ENCODE measurements at places on chromosomes 4 and X.

DNA sequence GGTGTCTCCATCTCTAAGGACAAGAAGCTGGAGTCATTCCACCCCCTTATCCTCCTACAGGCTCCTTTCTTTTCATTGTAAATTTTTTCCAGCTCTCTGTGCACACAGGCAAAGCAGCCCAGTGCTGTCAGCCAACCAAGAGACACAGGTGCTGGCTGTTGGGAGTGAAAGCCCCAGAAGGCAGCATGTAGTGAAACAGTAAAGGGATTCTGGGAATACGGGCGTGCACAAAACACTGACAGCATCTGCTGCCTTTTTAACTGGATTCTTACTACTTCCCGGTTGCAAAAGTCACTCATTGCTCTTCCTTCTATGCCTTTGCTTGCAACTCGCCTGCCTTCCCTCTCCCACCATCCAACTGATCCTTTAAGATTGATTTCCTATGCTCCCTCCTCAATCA, 208.6 kb upstream of the PRPS2 start:
- DNase-seq, result no peak

DNA sequence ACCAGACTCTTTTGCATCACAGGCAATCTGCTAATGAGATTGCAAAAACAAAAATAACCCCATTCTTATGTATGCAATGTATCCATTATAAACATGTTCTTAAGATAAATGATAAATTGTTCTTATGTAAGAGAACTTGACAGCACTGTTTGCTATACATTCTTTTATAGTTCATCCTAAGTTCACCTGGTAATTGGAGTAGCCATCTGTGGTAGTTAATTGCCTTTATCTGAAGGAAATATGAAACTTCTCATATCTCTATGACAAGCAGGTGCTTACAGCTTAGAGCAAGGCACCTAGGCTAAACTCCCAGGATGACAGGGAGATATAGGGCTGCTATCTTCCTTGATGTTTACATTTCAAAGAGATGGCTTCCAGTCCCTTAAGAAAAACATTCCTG, 21.3 kb upstream of the CLCN5 start:
- DNase-seq, result no peak

DNA sequence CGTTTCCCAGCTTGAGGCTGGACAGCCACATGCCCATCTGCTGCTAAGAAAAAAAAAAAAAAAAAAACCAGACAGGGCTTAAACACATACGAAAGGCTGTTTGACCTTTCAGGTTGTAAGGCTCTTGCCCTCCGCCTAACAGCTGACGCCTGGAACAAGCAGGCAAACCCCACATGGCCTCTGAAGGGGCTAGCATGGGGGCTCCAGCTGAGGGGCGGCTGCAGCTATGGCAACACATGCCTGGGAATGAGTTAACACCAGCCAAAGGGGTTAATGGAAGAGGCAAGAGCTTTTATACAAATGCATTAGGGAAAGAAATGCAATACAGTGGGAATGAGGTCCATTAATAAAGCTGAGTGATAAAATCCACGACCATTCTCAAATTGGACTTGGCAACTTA, 183.6 kb downstream of the ENOX2 start:
- no peak for DNase-seq

DNA sequence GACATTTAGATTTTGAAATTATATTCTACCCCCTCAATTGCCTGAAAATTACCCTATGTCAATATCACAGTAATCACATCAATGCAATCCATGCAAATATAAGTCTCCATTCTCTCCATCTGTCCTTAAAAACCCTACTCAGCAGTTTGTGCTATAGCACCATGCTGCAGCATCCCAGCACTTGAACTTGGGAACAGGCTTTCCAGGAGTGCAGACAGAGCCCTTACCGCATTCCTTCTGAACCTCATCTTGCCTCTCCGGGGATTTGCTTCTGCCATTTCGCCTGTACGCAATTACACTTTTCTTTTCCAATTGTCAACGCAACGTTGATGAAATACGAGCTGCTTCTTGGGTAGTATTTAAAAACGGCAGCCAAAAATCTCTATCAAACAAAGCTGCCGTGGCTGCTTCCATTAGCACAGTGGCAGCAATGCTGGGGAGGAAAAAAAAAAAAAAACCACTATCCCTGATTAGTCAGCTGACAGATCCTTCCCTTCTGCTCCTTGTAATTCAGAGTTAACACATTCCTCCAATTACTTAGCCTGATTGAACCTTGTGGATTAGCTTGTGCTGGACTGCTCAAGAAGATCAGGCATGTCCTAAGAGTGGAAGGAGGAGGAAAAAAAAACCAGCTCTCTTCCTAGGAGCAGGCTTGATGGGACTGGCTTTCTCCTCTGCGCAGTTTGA, 65.6 kb downstream of the MCF2 start:
- no peak for DNase-seq

DNA sequence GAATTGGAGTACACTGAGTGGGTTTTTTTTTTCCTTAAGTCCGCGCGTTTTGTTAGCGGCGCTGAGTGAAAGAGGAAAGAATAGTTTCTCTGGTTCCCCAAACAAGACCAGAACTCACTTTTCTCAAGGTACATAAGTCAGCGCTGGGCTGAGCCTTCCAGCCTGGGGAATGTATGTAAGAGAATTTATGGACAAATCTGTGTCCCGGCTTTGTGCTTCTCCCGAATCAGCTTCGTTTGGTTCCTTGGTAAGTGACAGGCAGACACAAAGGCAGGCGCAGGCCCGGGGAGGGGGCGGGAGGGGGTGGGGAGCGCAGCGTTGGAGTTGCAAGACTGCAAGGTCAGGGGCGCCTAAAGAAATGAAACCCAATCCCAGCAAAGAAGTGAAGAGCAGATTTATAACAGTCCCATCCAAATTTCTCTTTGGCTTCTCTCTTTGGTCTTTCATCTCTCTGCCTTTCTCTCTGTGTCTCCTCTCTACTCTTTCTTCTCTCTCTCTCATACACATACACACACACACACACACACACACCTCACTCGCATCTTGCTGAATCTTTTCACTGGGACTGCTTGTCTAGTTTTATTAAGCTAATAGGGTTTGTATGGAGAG, 981 bp downstream of the TET2 start:
- peak; percentile 45 for DNase-seq

DNA sequence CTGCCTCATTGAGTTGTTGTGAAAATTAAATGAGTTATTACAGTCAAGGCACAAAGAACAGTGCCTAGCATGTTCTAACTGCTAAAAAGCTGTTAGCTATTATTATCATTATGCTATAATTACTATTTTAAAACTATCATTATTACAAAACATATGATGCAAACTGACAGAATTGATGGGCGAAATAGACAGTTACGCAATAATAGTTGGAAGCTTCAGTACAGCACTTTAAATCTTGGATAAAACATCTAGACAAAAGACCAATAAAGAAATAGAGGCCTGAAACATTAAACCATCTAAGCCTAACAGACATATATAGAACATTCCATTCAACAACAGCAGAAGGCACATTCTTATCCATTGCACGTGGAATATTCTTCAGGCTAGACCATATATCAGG, 73.0 kb downstream of the TAB3 start:
- DNase-seq, result no peak

DNA sequence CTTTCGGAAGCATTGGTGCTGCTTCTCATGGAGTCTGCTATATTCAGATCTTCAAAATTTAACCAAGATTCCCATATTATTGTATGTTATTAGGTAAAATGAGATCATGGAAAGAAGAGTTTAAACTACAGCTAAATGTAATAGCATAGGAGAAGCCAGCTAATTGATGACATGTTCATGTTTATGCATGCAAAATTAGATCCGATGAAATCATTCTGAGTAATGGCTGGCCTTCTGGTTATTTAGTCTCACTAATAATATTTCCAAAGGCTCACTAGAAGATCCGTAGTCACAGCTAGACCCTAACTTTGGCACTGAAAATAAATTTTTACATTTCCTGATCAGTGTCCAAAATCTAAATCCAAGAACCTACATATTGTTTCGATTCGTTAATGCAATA, 19.8 kb upstream of the PHKA2 start:
- no peak for DNase-seq

DNA sequence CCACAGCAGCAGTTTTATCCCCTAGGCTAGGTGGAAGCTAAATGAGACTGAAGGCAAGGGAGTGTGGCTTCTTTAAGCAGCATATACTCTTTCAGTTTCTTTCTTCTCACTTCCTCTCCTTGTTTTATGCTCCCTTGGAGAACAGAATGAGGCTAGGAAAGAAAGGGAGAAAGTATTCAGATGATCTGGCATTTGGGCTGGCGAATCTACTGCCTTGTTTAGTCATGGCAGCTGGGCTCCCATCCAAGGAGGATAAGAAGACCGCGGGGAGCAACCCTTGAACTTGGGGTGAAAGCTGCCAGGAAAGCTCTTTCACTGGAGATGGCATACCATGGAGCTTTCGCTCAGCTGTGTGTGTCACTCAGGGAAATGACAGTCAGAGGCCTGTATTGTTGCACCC, 72.1 kb downstream of the ARHGEF38 start:
- DNase-seq, result no peak

- no peak for DNase-seq
Observed at GRCh38 chr4:91345632-91346031, 958.1 kb upstream of the GRID2 start.

- no peak for DNase-seq
Observed at GRCh38 chr4:185987961-185988627, 80.9 kb upstream of the TLR3 start.

DNA sequence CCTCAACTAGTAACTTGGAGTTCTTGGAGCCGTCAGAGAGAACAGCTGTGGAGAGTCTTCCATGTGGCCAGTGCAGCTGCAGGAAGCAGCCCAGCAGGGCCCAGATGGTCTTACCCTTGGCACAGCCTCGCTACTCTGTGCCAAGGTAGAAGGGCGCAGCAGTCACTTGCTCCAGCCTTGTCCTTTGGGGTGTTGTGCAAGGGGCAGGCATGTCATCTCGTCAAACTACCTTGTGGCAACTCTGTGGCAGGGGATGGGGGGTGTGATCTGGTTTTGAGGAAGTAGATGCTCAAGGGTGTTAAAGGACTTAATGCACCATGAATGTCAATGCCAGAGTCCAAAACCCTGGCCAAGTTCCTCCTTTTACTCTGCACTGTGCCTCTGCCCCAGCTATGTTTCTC, 34.2 kb upstream of the TBC1D14 start:
- DNase-seq, result peak; percentile 19

GRCh38 chr4:161767116-161767515, 396.7 kb downstream of the FSTL5 start:
- DNase-seq, result no peak

GRCh38 chr4:81685104-81685503, 213.4 kb upstream of the RASGEF1B start:
- DNase-seq, result no peak

GRCh38 chrX:120428309-120428708, 40.8 kb downstream of the LAMP2 start:
- no peak for DNase-seq

All from CD4-positive, alpha-beta T cell treated with Interleukin-10 for 1 hour (primary cell).